ENCODE measurements at places on chromosomes 4 and X.

- peak overlapping the region; percentile 71 for H3K27ac ChIP-seq
- no peak for DNase-seq
- peaks cover 4% of the 10 kb centered on the region for H3K36me3 ChIP-seq
- H3K27me3 ChIP-seq, result peaks cover 4% of the 10 kb centered on the region
Observed at GRCh38 chr4:39181520-39181904, 817 bp upstream of the WDR19 start.

- H3K4me1 ChIP-seq, result peaks cover 8% of the 10 kb centered on the region
- H3K27ac ChIP-seq, result no peak overlapping the region
- H3K36me3 ChIP-seq, result no peaks in the 10 kb centered on the region
- H3K4me3 ChIP-seq, result no peak overlapping the region
- DNase-seq, result no peak
Observed at GRCh38 chr4:147809211-147809610, 77.3 kb downstream of the ARHGAP10 start.

DNA sequence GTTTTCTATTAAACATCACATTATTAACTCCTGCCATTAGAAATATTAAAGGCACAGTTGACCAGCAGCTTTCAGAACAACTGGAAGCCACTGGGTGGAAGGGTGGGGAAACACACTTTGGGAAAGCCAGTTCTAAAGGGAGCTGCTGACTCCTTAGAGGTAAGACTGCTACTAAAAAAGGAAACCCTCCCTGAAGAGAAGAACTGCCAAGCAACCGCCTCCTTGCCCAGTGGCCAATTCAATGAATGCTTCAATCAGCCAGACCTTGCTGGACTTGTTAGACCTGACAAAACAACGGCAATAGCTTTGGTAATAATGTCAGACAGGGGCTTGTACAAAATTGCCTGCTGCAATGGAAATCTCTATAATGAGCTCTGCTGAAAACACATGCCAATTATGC lies 15.6 kb downstream of the OPHN1 start:
- DNase-seq, result no peak
- H3K27ac ChIP-seq, result no peak overlapping the region

- no peak overlapping the region for H3K4me3 ChIP-seq
- no peak overlapping the region for H3K27ac ChIP-seq
- DNase-seq, result no peak
- no peaks in the 10 kb centered on the region for H3K36me3 ChIP-seq
- no peaks in the 10 kb centered on the region for H3K4me1 ChIP-seq
Observed at GRCh38 chr4:156132196-156132595, 178.5 kb upstream of the CTSO start.

DNA sequence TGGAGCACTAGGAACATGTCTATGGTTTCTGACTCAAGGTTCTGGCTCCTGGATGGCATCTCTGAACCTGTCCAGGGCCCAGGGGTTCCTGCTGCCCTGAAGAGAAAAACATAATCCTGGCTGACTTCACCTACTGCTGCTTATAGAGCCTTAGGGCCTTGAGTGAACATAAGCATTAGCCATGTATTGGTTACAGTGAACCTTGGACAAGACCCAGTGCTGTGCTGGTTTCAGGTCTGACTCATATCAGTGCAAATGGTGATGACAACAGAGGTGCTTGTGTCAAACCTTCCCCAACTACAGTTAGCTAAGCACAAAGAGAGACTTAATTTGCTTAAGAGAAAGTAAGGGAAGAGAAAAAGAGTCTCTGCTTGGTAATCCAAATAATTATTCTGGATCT lies 1047.2 kb downstream of the GLUD2 start:
- H3K4me1 ChIP-seq, result no peaks in the 10 kb centered on the region
- H3K36me3 ChIP-seq, result no peaks in the 10 kb centered on the region
- H3K27ac ChIP-seq, result no peak overlapping the region
- DNase-seq, result no peak

GRCh38 chr4:4529392-4529791 lies 12.5 kb downstream of the STX18 start:
- no peaks in the 10 kb centered on the region for H3K4me1 ChIP-seq
- no peaks in the 10 kb centered on the region for H3K36me3 ChIP-seq
- H3K27ac ChIP-seq, result no peak overlapping the region
- H3K4me3 ChIP-seq, result no peak overlapping the region
- no peaks in the 10 kb centered on the region for H3K27me3 ChIP-seq

GRCh38 chr4:3077796-3078195 lies 3.3 kb downstream of the HTT start:
- peak overlapping the region; percentile 14 for H3K27ac ChIP-seq
- no peaks in the 10 kb centered on the region for H3K36me3 ChIP-seq
- H3K27me3 ChIP-seq, result no peaks in the 10 kb centered on the region
- peaks cover 13% of the 10 kb centered on the region for H3K4me1 ChIP-seq
- no peak overlapping the region for H3K4me3 ChIP-seq

- no peak overlapping the region for H3K4me3 ChIP-seq
- DNase-seq, result no peak
- peaks cover 10% of the 10 kb centered on the region for H3K36me3 ChIP-seq
- no peaks in the 10 kb centered on the region for H3K27me3 ChIP-seq
- H3K4me1 ChIP-seq, result peaks cover 24% of the 10 kb centered on the region
Observed at GRCh38 chr4:169720529-169720928, 37.2 kb downstream of the HPF1 start.

DNA sequence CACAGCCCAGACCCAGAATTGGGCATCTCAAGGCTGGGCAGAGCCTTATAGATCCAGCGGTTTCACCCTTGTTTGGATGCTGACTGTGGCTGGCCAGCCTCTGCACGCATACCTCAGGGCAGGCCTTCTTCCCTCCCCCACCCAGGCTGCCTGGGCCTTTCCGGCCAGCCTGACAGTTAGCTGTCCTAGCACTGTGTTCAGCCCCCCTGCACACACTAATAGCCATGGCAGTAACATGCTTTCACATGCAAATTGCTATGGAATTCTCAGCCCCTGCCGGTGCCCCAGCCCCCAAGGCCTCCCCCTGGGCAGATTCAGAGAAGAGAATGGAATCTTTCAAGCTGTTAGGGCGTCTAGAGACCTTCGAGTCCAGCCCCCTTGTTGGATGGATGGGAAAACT lies 17.7 kb downstream of the EFNB1 start:
- H3K27me3 ChIP-seq, result peaks cover 9% of the 10 kb centered on the region
- peak; percentile 68 for DNase-seq
- H3K4me3 ChIP-seq, result no peak overlapping the region
- no peak overlapping the region for H3K27ac ChIP-seq

- H3K27ac ChIP-seq, result no peak overlapping the region
- no peaks in the 10 kb centered on the region for H3K4me1 ChIP-seq
- no peaks in the 10 kb centered on the region for H3K36me3 ChIP-seq
- H3K27me3 ChIP-seq, result peaks cover 12% of the 10 kb centered on the region
Observed at GRCh38 chrX:153922932-153923857, 2.9 kb downstream of the ARHGAP4 start.

DNA sequence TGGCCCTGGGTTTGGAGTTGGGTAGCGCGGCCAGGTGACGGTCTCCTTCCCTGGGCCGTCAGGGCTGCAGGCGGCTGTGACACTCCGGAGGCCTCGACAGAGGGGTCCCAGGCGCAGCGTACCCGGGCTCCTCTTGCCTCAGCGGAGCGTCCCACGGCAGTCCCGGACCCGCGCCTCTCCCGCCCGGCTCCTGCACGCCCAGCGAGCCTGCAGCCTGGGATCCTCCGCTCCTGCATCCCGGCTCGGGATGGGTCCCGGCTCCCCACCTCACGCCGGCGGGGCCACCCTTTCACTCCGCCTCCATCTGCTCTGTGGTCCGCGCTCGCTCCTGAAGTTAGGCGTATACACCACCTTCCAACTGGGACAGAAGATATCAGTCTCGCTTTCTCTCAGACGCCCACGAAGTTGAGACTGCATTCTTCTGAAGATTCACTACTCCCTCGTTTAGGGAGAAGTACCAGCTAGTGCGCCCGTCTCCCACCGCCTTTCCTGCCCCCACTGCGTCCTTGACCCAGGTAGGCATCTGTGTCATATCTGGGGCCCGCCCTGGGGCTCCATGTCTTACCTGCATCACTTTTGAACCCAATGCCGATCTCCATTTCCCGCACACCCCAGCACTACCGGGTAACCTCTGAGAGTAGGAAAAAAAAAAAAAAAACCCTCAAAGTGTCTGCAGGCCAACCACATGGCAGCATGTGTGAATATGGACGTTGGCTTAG lies 32.3 kb upstream of the KDR start:
- H3K36me3 ChIP-seq, result no peaks in the 10 kb centered on the region
- peaks cover 25% of the 10 kb centered on the region for H3K27me3 ChIP-seq
- no peaks in the 10 kb centered on the region for H3K4me1 ChIP-seq
- peak overlapping the region; percentile 37 for H3K4me3 ChIP-seq
- H3K27ac ChIP-seq, result no peak overlapping the region

GRCh38 chrX:7132335-7133049 lies 15.0 kb upstream of the STS start:
- H3K4me3 ChIP-seq, result no peak overlapping the region
- H3K27me3 ChIP-seq, result no peaks in the 10 kb centered on the region
- peaks cover 12% of the 10 kb centered on the region for H3K4me1 ChIP-seq
- peak overlapping the region; percentile 38 for H3K27ac ChIP-seq

All from osteoblast (primary cell).